Hematopoietic multipotent progenitor cell (in vitro differentiated cells): ENCODE measurements at places on chromosomes 4 and X. TPM values are rescaled to one million over a fixed set of nuclear protein-coding genes. Genes with fewer than 3 reads are reported as not detected.

DNA sequence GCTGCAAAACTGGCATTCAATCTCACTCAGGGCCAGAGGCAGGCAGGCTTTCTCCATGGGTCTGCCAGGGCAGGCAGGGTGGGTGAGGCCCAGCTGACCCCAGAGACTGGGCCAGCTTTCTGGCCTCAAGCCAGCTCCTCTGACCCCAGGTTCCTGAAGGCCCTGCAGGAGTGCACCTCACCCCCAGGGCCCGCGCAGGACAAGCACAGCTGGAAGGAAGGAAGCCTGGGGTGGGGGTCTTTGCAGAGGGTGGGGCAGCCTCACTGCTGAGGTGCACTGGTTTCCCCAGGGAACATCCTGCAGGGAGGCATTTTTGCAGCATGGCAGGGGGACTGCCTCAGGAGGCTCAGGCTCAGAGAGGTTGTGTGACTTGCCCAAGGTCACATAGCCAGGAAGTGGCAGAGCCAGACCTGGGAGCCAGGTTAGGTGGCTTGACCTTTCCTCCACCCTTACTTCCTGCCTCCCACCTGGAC lies 31.5 kb upstream of the AFAP1 start:
- DNase-seq = no peak

- no peak for DNase-seq
Measured at GRCh38 chr4:145830699-145831098, 107.9 kb downstream of the ZNF827 start.

- peak; percentile 68 for DNase-seq
Measured at GRCh38 chr4:40205259-40206198, 8.7 kb downstream of the RHOH start.

GRCh38 chr4:2793586-2794485 lies 951 bp downstream of the SH3BP2 start:
- DNase-seq = no peak

DNA sequence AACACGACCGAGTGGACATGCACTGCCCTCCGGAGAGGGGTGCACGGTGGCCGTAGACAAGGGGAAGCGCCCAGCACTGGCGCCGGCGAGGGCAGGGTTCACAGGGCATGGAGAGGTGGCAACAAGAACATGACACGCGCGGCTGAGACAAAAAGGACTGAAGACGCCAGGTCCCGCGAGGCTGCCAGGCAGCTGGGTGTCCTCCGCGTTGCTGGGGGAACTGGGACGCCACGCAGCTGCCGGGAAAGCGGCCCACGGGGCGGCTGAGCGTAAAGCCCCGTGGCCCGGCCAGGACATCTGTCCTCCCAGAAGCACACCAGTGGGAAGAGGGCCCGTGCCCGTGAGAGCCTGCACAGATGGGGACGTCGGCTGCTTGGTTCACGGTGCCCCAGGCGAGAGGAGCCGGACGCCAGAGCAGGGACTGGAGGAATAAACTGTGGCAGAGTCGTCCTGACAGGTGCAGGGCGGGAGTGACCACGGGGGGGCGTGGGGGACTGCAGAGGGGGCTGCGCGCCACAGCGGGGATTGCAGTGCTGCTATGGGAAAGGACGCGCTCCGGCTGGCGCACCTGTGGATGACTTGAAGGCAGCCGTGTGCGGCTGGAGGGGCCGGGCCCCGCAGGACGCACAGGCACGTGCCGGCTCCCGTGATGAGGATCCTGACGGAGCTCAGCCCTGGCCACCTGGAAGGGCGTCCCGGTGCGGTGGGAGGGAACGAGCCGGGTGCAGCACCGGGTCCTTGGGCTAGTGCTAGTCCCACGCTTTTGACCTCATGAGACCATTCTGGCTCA lies 32.1 kb upstream of the GTPBP6 start:
- DNase-seq = no peak

GRCh38 chrX:1322393-1322792 lies 14.2 kb upstream of the IL3RA start:
- DNase-seq = no peak

DNA sequence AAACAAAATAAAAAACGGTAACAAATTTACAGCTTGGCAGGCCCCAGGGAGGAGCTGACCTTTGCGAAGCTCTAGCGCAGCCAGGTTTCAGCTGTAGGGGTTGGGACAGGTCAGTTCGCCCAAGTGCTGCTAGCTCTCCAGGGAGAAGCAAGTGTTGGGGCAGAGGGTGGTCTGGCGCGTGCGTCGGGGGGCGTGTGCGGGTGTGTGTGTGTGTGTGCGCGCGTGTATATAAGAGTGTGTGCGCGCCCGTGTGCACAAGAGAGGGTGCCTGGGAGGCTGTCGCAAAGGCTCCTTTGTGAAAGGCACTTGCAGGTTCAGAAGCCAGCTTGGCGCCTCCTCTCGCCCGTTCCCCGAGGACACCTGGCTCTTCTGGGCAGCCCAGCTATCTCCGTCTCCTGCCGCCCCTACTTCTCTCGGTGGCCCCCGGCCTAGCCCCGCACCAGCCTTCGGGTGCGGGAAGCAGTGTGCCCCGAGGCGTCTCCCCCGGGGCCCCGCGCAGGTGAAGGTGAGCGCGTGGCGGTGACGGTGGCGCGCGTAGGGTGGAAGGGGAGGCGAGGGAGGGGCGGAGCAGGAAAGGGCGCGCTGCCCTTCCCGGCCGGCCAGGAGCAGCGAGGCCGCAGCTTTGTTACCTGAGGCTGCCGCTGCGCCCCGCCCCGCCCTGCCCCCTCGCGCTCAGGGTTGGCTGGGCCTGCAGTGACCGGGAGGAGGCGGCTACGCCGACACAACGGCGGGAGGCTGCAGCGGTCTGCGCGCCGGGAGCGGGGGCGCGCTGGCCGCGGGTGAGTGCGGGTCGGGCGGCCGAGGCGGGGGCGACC lies at the start of gene FHDC1:
Gene FHDC1 (plus strand): TSS at position 693 of the 815 bp plus-strand sequence. CDS start 6,735 bp downstream, outside the sequence.
- no peak for DNase-seq

- no peak for DNase-seq
Measured at GRCh38 chr4:119518230-119518892, 110.2 kb downstream of the PDE5A start.

DNA sequence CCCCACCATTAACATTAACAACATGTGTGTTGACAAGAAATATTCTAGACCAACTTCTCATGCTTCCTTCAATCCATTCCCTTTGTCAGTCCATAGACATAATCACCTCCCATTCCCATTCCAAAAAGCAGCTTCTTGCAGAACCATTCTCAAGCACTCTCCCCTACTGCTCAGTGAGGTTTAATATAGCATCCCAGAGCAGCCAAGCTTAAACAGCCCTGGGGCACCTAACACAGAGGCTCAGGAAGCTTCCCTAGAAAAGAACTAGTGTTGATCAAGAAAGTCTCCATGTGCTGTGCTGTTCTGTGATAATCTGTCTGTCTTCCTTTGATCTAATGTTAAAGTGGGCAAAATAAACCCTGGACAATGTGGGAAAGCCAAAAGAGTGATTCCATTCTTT lies 174.2 kb upstream of the NOCT start:
- DNase-seq = no peak

DNA sequence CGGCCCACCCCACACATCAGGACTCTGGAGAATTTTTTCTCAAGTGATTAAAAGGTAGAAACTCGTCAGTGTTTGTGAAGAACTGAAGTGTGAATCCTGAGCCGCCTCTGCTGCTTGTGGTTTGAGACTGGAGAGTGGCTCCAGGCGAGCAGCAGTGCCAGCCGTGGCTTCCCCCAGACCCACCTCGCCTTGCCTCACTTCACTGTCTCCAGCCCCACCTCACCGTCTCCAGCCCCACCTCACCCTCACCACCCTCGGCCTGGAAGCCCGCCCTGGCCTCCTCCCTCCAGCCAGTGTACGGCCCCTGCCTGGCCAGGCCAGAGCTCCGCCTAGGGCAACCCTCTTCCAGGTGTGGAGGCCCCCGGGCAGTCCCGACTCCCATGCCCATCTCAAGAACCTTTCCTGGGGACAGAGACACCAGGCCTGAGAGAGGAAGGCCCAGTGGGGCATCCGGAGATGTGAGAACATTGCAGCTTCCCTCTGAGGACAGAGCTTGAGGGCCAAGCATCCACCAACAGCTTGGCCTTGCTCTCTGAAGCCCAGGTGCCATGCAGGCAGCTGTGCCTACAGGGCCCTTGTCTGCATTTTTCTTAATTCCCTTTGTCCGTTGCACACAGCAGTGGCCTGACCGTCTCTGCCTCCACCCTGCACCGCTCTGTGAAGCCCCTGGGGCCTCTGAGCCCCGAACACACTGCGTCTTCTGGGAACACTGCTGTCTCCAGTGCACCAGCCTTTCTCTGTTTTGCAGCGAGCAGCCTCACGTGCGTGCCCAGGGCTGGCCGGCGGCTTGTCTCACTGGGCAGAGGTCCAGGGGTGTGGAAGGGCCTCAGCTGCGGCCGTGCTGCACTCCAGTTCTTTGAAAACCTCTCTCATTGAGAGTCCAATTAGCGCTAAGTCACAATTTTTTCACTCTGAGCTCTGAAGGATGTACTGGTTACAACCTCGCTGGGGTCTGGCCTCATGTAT lies 13.8 kb downstream of the SH3BP2 start:
- DNase-seq = no peak

GRCh38 chr4:42865572-42866189 lies 26.8 kb upstream of the GRXCR1 start:
- peak; percentile 77 for DNase-seq

FGG gene
- not detected for total RNA-seq

CEP135 gene
- 5.1 TPM for total RNA-seq

ANKRD50 gene
- 14.3 TPM for total RNA-seq

NEUROG2 gene
- total RNA-seq = under 0.01 TPM

OGT gene
- 295 TPM for total RNA-seq

MUC7 gene
- not detected for total RNA-seq
